PC-3 (cell line): ENCODE measurements at places on chromosomes 6 and 20. TPM values are rescaled to one million over a fixed set of nuclear protein-coding genes. Genes with fewer than 3 reads are reported as not detected.

- no peak for DNase-seq
- H3K4me3 ChIP-seq = no peak overlapping the region
- H3K4me1 ChIP-seq = peaks cover 42% of the 10 kb centered on the region
These were observed 36.3 kb downstream of the CD164 start for GRCh38 chr6:109345986-109346385.

- peaks cover 29% of the 10 kb centered on the region for H3K4me1 ChIP-seq
- no peaks in the 10 kb centered on the region for H3K36me3 ChIP-seq
- DNase-seq = peak; percentile 94
- H3K4me3 ChIP-seq = no peak overlapping the region
These were observed 4.2 kb upstream of the CTSZ start for GRCh38 chr20:59010995-59011873.

GRCh38 chr6:24761851-24762250 lies 12.9 kb upstream of the GMNN start:
- no peaks in the 10 kb centered on the region for H3K4me1 ChIP-seq
- no peak overlapping the region for H3K4me3 ChIP-seq
- no peaks in the 10 kb centered on the region for H3K36me3 ChIP-seq
- no peak for DNase-seq
- H3K27me3 ChIP-seq = no peaks in the 10 kb centered on the region
- H3K27ac ChIP-seq = no peak overlapping the region

GRCh38 chr6:146870760-146871159 lies 272.0 kb downstream of the ADGB start:
- DNase-seq = no peak
- H3K36me3 ChIP-seq = no peaks in the 10 kb centered on the region
- H3K4me1 ChIP-seq = no peaks in the 10 kb centered on the region
- no peak overlapping the region for H3K27ac ChIP-seq

- H3K27ac ChIP-seq = peak overlapping the region; percentile 50
- peak overlapping the region; percentile 97 for H3K4me3 ChIP-seq
- peaks cover 36% of the 10 kb centered on the region for H3K4me1 ChIP-seq
- H3K36me3 ChIP-seq = no peaks in the 10 kb centered on the region
These were observed 114.2 kb upstream of the BEND6 start for GRCh38 chr6:56840467-56841380.

- DNase-seq = no peak
- no peaks in the 10 kb centered on the region for H3K4me1 ChIP-seq
- H3K36me3 ChIP-seq = no peaks in the 10 kb centered on the region
- H3K27me3 ChIP-seq = no peaks in the 10 kb centered on the region
- H3K4me3 ChIP-seq = no peak overlapping the region
These were observed 581 bp upstream of the ALDH8A1 start for GRCh38 chr6:134950482-134950881.

DNA sequence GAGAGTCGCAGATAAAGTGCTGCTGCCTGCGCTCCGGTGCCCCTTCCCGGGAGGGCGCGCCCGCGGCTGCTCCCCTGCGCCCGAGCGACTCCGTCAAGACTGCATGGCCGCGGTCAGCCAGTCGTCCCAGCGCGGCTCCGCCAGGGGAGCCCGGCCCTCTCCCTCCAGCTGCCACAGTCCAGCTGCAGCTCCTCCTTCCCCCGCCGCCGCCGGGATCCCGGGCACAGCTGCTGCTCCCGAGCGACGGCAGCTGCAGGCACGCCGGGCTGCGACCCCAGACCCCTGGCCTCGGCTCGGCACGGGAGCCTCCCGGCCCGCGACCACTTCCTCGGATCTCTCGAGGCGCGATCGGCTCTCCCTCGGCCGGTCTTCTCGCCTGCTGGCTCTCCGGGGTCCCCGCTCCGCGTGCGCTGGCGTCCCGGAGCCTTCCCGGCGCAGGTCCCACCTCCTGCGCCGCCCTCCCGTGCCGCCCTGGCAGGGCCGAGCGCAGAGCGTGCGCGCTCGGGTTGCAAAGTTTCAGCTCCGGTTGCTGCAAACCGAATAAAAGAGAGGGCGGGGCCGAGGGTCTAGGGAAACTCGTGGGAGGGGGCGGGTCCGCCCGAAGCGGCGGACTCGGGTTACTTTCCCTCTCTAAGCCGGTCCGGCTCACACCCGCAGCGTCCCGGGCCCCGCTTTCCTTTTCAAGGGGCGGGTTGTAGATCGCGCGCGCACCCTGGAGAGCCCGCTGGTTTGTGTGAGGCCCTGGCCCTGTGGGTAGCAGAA lies at the start of gene CNKSR3:
CNKSR3 (minus strand) TSS at position 542 of the 762 bp plus-strand sequence. CDS start 571 bp downstream, outside the sequence.
- no peaks in the 10 kb centered on the region for H3K36me3 ChIP-seq
- H3K4me1 ChIP-seq = peaks cover 11% of the 10 kb centered on the region
- peak within 1 kb of the TSS; percentile 61 for H3K27ac ChIP-seq
- H3K4me3 ChIP-seq = peak within 1 kb of the TSS; percentile 84
- no peaks in the 10 kb centered on the region for H3K27me3 ChIP-seq
- DNase-seq = peak; percentile 88

GRCh38 chr6:112821476-112821875 lies 474.3 kb downstream of the RFPL4B start:
- no peaks in the 10 kb centered on the region for H3K36me3 ChIP-seq
- no peaks in the 10 kb centered on the region for H3K27me3 ChIP-seq
- H3K4me1 ChIP-seq = no peaks in the 10 kb centered on the region
- H3K27ac ChIP-seq = no peak overlapping the region
- no peak for DNase-seq

DNA sequence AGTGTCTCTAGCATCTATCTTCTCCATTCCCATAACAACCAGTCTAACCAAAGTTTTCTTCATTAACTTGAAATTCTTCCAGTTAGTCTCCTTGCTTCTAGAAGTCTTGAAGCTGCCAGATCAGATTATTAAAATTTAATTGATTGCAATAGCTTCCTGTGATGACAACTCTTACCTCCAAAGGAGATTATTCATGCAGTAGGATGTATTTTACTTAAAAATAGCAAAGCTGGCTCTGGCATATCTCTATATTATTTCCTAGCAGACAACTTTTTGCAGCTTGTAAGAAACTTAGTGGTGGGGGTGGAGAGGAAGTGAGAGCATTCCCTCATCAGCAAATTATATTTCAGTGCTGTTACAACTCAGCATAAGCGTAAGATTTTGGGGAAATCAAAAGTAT lies 290.4 kb downstream of the GRIK2 start:
- no peak overlapping the region for H3K4me3 ChIP-seq
- H3K36me3 ChIP-seq = no peaks in the 10 kb centered on the region

The NMBR gene
- total RNA-seq = not detected in 2 replicates

The SNAP25 gene
- total RNA-seq = not detected in 2 replicates

The RNF8 gene
- 20.2 and 28.1 TPM in 2 replicates for total RNA-seq
